ENCODE measurements at places on chromosomes 3 and 15.

DNA sequence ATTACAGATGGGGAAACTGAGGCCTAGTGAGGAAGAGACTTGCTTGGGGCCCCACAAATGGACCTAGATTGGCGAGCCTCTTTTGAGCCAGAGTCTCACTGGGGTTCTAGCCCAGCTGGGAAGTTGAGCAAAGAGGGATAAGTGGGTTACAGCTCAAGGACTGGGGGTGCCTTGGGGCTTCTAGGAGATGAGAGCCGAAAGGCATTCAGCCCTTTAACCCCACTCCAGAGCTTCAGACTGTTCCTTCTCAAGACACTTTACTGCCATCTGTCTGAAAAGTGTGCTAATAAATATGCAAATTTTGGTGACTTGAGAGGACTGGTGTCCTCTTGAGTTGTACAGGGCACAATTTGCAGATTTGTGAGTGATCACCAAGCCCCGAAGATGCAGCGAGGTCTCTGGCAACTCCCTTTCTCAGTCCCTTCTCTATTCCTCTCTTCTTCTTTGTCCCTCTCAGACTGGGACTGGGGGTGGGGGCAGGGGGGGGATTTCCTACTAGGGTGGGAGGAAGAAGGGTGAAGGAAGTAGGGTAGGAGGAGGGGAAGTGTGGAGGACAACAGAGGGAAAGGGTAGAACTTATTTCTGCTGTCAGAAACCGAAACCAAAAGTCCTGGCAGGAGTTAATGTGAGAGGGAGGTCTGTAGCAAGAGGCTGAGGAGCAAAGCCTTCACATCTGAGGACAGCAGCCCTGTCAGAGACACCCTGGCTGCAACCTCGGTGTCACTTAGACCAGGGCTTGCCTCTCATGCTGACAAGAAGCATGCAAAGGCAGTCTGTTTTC, 16.2 kb upstream of the ANKDD1A start:
- no peak for DNase-seq

- DNase-seq: no peak
These were observed 47.1 kb upstream of the CADPS start for GRCh38 chr3:62922326-62922725.

- DNase-seq: no peak
These were observed 170.1 kb upstream of the SNTN start for GRCh38 chr3:63482341-63482740.

DNA sequence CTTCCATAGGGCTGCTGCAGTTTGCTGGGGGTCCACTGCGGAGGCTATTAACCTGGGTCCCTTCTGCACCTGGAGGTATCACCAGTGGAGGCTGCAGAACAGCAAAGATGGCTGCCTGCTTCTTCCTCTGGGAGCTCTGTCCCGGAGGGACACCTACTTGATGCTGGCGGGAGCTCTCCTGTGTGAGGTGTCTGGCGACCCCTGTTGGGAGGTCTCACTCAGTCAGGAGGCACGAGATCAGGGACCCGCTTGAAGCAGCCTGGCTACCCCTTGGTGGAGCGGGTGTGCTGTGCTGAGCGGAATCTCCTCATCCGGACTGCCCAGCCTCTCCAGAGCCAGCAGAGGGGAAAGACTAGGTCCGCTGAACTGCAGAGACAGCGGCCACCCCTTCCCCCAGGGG, 56.0 kb upstream of the CTXND1 start:
- no peak for DNase-seq

DNA sequence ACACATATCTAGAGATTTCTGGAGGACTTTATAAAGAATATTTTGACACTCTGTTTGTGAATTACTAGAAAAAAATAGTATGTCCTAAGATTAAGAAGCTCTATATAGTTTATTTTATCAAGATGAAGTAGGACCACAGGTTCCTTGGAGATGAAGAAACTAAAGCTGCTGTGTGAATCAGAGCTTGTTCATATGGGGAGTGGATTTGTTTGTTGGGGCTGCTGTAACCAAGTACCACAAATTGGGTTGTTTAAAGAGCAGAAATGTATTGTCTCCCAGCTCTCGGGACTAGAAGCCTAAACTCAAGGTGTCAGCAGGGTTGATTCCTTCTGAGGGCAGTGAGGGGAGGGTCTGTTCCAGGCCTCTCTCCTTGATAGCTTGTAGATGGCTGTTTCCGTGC, 270.6 kb upstream of the UMPS start:
- DNase-seq: no peak

DNA sequence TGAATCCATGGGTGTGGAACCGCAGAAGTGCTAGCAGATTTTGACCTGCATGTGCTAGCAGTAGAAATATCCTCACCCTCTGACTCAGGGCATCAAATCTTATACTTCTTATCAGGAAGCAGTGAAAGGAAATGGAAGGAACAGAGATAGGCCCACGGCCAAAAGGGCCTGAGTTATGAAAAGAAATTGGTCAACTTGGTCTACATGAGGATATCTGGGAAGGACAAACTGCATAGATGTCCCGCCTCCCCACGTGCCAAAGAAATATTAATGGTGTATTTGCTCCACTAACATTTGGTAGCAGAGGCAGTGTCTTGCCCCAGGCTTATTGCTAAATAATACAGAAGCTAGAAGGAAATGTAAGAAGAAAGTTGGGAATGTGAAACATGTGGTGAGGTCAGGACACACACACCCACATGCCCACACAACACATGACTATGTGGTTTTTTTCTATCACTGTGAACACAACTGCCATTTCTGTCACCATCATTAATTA, 93.6 kb upstream of the COL8A1 start:
- no peak for DNase-seq

- DNase-seq: peak; percentile 42
These were observed at the start of gene MINAR1 for GRCh38 chr15:79431636-79432344. MINAR1 (plus strand) TSS chr15:79432336; CDS start chr15:79456148, 23,812 bp downstream.

GRCh38 chr15:63093486-63094205, 28.0 kb upstream of the LACTB start:
- no peak for DNase-seq

- peak; percentile 17 for DNase-seq
These were observed 139.4 kb downstream of the OPA1 start for GRCh38 chr3:193732391-193732790.

- DNase-seq: no peak
These were observed 121.3 kb downstream of the STAG1 start for GRCh38 chr3:136630915-136631314.

DNA sequence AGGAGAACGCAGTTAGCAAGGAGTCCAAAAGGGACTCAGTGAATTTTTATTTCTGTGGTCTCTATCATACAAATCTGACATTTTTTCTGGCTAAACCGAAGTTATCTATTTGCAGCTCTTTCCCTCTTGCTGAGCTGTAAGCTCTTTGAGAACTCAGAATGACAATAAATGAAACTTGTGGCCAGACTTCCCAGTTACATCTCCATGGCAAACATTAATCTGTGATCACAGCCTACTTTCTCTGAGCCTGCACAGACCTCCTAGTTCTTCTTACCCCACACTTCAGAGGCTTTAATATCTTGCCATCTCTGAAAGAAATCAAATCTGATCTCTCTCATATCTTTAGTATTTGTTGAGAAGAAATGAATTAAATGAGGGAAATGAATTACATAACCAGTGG, 58.0 kb downstream of the PLD1 start:
- DNase-seq: no peak

DNA sequence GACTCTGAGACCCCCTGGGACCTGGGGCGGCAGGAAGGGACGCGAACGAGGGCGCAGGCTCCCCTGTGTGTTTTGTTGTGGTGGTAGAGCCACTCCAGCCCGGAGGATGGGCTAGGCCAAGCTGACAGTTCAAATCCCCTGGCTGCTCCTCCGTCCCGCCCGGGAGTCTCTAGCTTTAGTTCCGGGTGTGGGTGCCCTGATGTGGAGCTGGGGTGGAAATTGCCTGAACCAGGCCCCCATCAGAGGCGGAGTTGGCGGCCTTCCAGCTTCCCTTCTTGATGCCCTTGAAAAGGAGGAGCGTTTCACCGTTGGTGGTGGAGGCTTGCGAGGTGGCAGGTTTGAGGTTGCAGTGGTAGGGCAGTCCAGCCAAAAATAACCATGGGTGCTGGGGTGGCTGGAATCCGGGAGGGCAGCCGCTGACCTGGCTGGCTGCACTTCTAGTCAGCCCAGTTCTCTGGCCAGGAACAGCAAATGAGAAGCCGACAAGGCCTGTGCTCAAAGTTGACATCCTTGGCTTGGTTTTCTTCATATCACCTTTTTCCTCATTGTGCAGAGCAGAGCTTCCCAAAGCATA, 817 bp downstream of the CLK3 start:
- DNase-seq: no peak

- DNase-seq: no peak
These were observed 257.6 kb upstream of the TLE3 start for GRCh38 chr15:70355275-70355795.

GRCh38 chr3:184164648-184165330, 9.6 kb downstream of the DVL3 start:
- no peak for DNase-seq

DNA sequence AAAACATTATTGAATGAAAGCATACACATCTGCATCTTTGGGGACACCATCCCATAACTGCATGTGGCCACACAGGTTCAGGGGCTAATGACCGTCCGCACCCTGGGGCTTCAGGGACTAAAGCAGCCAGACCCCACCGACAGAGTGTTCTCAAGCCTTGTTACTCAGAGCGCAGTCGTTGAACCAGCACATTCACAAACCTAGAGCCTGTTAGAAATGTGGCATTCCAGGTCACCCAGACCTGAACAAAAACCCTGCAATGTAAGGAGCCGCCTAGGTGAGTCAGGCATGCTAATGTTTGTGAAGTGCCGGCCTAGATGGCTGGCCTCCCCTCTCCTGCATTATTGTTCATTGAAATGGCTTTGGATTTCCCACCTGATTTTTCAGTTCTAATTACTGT, 52.3 kb upstream of the HACD2 start:
- DNase-seq: no peak

GRCh38 chr15:90681480-90681879, 35.7 kb upstream of the BLM start:
- DNase-seq: peak; percentile 9

DNA sequence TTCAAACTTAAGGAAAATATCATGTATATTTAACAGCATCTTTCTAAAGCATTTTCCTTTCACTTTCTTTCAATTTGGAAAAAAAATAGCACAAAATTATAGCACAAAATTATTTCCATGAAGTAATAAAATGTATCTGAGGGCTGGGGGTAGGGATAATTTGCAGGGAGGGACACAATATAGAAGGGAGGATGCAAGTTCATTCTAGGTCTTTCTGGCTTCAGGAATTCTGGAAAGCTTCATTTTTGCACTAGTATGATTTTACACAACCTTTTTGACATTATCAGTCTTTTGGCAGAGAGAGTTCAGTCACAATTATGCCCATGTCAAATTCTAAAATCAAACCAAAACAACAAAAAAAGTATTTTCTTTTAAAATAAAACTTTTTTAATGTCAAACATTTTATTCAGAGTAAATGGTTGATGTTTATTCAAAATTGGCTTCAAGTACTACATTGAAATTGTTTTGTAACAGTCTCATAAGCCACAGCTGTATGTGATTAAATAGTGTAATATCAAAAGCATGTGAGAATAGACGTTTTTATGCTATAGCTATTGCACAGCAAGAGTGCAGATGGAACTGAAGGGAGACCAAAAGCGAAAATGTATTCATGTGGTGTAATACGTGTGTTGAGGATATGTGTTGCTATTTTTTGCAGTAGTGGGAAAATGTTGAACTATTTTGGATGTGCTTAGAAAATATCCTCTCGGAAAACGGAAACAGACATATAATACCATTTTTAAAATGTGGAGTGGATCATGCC, 5.8 kb downstream of the RBMS3 start:
- no peak for DNase-seq

DNA sequence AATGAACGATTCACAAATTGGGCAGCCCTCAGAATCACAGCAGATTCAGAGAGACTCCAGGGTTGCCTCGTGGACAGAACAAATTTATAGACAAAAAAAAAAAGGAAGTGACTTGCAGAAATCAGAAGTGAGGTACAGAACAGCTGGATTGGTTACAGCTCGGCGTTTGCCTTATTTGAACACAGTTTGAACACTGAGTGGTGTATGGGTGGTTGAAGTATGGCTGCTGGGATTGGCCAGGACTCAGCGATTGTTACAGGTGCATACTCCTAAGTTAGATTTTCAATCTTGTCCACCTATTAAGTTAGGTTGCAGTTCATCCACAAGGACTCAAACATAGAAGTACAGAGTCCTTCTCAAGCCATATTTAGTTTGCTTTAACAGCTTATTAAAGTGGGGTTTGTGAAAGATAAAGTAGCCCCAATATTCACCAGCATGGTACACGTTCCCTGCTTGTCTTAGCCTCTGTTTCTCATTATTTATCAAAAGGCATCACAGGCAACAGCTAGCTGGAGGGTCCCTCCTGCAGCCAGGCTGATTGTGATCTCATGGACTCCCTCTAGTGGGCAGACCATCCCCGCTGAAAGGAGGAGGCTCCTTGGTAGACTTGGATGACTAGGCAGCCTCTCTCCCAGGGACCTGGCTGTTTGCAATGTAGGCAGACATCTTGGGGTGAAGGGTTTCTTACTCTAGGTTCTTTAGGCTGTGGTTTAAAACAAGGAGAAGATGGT, 17.6 kb upstream of the ALDH1L1 start:
- DNase-seq: peak; percentile 50

DNA sequence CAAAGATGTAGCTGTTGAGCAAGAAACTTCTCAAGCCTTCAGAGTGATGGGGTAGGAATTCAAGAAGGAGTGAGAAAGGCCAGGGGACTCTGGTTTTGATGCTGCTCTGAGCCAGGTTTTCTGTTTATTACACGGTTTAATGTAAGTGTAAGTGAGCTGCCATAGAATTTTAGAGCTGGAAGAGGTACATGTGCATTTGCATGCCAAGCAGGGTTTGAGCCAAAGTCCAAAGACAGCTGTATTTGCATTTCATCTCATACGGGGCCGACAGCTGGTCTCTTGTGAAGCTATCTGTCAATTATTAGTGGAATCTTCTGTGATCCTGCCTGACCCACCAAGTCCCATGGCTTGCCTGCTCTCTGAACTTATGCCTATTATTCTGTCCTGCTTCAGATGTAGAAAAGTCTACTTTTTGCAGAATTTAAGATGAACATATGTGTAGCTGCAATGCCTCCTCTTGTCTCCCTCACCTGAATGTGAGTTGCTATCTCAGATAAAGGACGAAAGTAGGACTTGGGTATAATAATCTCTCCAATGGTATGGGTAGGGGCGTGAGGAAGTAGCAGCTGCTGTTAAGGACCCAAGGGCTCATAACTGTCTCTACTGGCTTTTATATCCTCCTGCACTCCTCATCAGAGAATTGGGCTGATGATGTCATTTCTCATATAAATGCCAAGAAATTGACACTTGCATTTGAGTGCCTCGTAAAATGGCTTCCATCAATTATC, 160.0 kb downstream of the SQOR start:
- no peak for DNase-seq

GRCh38 chr3:48367201-48367600, 4.8 kb upstream of the FBXW12 start:
- no peak for DNase-seq

GRCh38 chr3:150114873-150115540, 144.3 kb upstream of the PFN2 start:
- no peak for DNase-seq

DNA sequence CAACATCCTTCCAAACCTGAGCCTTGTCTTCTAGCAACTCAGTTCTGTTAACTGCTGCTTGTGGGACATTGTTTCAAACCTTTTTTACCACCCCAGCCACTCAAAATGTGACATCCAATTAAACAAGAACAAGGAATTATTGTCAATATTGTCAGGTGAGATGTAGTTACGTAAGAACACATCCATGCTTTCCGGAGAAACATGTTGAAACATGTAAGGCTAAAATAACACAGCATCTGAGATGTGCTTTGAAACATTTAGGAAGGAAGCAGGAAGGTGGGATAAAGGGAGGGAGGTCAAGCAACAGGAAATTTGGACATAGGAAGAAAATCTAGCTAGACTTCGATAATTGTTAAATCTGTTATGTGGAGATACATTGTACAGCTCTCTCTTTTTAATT, 50.9 kb upstream of the PRICKLE2 start:
- DNase-seq: no peak

- no peak for DNase-seq
These were observed 123.8 kb downstream of the AGBL1 start for GRCh38 chr15:86203462-86203861.

Data from GOT3 (cell line).